GM12878 (cell line): ENCODE measurements at places on chromosomes 12 and 14. TPM values are rescaled to one million over a fixed set of nuclear protein-coding genes. Genes with fewer than 3 reads are reported as not detected.

- no peak for DNase-seq
- H3K27ac ChIP-seq, result no peak overlapping the region
- H3K27me3 ChIP-seq, result no peaks in the 10 kb centered on the region
- H3K36me3 ChIP-seq, result no peaks in the 10 kb centered on the region
- peaks cover 6% of the 10 kb centered on the region for H3K4me1 ChIP-seq
- H3K4me3 ChIP-seq, result no peak overlapping the region
Observed at GRCh38 chr12:46377678-46378077, 5.1 kb upstream of the SLC38A2 start.

Gene RPL10L
- not detected in 2 replicates for total RNA-seq

Gene NUDT4
- 81.1 and 82.9 TPM in 2 replicates for total RNA-seq

Gene STAC3
- 5.5 and 5.7 TPM in 2 replicates for total RNA-seq
